Frontal cortex (tissue), 4 donors: ENCODE measurements at places on chromosomes 3 and 15. TPM values are rescaled to one million over a fixed set of nuclear protein-coding genes. Genes with fewer than 3 reads are reported as not detected.

GRCh38 chr15:76963596-76963995, 31.3 kb upstream of the PSTPIP1 start:
- DNase-seq: no peak

- DNase-seq: no peak
These were observed 2.3 kb upstream of the COLQ start for GRCh38 chr3:15523660-15524417.

GRCh38 chr3:73727117-73727821, 102.5 kb upstream of the PDZRN3 start:
- no peak for DNase-seq

GRCh38 chr15:28085489-28086174, 13.5 kb downstream of the OCA2 start:
- no peak for DNase-seq

DNA sequence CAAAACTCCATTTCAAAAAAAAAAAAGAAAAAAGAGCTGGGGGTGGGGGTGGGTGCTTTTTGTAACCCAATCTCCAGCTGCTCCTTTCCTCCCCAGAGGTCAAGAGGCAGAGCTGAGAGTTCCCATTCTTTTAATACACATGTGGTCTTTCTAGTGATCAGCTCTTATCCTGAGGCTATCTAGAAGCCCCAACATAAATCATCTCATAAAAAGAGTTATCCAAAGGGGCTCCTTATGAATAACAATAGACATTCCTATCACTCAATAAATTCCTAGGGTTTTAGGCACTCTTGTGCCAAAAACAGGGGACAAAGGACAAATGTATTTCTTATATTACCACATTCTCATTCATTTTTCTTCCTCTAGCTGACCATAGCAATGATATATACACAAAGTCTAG, 25.1 kb upstream of the GAP43 start:
- DNase-seq: no peak

Gene ENTPD3
- total RNA-seq: 3.3 TPM

Gene CELSR3
- 27.7 TPM for total RNA-seq

Gene AVEN
- 8.6 TPM for total RNA-seq

Gene TMEM266
- total RNA-seq: 4.5 TPM

Gene CLDN18
- not detected for total RNA-seq
